AG10803 (cell line): ENCODE measurements at places on chromosomes 4 and X.
A peak's percentile ranks its signal among the peaks of the same experiment; 100 is the strongest.

GRCh38 chrX:69025802-69026301 is 139.4 kb downstream of the PJA1 start:
- DNase-seq = peak; percentile 20

DNA sequence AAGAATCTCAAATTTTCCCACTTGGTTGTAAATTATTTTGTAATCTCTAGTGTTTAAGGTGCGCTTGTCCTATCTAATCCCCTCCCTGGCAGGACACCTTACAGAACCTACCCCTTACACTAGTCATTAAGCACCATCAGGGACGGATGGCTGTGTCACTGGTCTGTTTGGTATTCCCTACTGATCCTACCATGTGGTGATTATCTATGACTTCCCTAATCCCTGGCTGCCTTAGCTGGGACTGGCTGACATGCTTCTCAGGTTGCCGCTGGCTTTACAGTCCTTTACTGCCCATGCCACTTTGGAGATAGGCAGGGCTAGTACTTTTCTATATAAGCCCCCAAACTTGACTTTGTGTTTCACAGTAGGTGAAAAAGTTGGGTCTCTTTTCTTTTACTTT is 58.6 kb downstream of the ELOVL6 start:
- DNase-seq = no peak

GRCh38 chr4:115729739-115730266 is 616.4 kb upstream of the NDST4 start:
- DNase-seq = no peak

DNA sequence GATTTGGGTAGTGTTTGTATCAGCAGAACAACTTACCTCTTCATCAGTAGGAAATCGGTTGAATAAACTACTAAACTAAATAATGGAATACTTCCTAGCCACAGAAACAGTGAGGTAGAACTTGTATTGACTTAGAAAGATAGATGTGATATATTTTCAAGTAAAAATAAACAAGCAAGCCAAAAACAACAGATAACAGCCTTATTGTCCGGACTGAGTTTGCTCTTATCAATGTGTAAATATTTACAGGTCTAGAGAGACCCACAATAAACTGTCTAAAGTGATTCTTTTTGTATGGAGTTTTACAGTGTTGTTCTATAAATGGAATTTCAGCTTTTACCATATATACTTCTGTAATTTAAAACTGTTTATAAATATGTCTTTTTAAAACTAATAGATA is 721.8 kb downstream of the ADGRL3 start:
- no peak for DNase-seq
